ENCODE measurements at places on chromosomes 11 and 22. TPM values are rescaled to one million over a fixed set of nuclear protein-coding genes. Genes with fewer than 3 reads are reported as not detected.

The P2RY6 gene
- 2.1 TPM for total RNA-seq

The APLP2 gene
- total RNA-seq, result 106 TPM

The TMEM132A gene
- total RNA-seq, result 14.6 TPM

The C11orf52 gene
- total RNA-seq, result 0.52 TPM

The PRG3 gene
- 2.6 TPM for total RNA-seq

The FOXRED1 gene
- total RNA-seq, result 12.5 TPM

The TRIM22 gene
- total RNA-seq, result 13.0 TPM

The SCGB1A1 gene
- total RNA-seq, result not detected

The TEX54 gene
- not detected for total RNA-seq

The GDPD4 gene
- total RNA-seq, result not detected

The ZNRF3 gene
- total RNA-seq, result 7.3 TPM

The OR8B8 gene
- not detected for total RNA-seq

The VPS11 gene
- 21.4 TPM for total RNA-seq

The PDGFD gene
- total RNA-seq, result 24.0 TPM

The APOC3 gene
- total RNA-seq, result not detected

The APOBEC3G gene
- total RNA-seq, result 6.3 TPM

The BTG4 gene
- total RNA-seq, result not detected

The SCGB1D2 gene
- not detected for total RNA-seq

The CD3D gene
- not detected for total RNA-seq

The ISX gene
- total RNA-seq, result not detected

The KCNJ11 gene
- total RNA-seq, result 28.2 TPM

The MAPK12 gene
- total RNA-seq, result 18.8 TPM

The TREH gene
- 0.52 TPM for total RNA-seq

The DDT gene
- 39.7 TPM for total RNA-seq

The F2 gene
- total RNA-seq, result 0.52 TPM

The CLDN25 gene
- 0.52 TPM for total RNA-seq

The SHISAL1 gene
- 7.3 TPM for total RNA-seq

The PLEKHB1 gene
- 1.0 TPM for total RNA-seq

The LGALS12 gene
- 9.9 TPM for total RNA-seq

The SAC3D1 gene
- total RNA-seq, result 5.2 TPM

The POLR3H gene
- total RNA-seq, result 12.0 TPM

The UBQLN3 gene
- total RNA-seq, result 0.52 TPM

The ESAM gene
- 9.4 TPM for total RNA-seq

The OSBPL5 gene
- total RNA-seq, result 19.3 TPM

The CSNK2A3 gene
- 0.52 TPM for total RNA-seq

The MAP6 gene
- 2.1 TPM for total RNA-seq

The PATE4 gene
- not detected for total RNA-seq

The ARHGAP8 gene
- 0.52 TPM for total RNA-seq

The ETS1 gene
- 37.1 TPM for total RNA-seq

The SUSD2 gene
- total RNA-seq, result 0.52 TPM

The GGT5 gene
- 2.1 TPM for total RNA-seq

The SLC5A1 gene
- total RNA-seq, result 2.1 TPM

The OR4A16 gene
- not detected for total RNA-seq

The SAAL1 gene
- 11.0 TPM for total RNA-seq

The TRPM5 gene
- under 0.01 TPM for total RNA-seq
